ENCODE measurements at places on chromosomes 11 and 22.

DNA sequence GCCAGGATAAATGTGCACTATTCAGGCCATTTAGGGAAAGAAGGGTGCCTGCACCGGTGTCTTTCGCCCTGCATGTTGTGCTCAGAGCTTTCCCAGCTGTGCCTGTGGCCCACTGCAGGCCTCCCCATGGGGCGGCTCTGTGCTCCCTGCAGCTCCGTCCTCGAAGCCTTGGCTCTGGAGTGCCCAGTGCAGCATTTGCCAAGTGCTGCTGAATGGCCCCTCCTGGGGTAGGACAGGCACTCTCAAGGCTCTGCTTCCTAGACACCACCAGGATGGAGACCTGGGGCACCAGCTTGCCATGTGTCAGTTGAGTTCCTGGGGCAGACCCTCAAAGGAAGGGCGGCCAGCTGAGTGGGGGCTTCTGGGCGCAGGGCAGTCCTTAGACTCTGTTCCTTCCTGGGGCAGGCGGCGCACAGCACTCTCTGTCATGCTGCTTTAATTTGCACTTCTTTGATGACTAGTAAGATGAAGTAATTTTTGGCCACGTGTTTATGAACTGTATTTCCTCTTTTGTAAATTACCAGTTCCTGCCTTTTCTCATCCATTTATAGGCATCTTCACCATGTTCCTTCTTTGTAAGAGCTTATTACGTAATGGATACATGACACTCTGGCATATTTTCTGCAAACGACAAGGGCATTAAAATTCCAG lies 32.1 kb upstream of the GNB1L start:
- H3K27ac ChIP-seq, result no peak overlapping the region
- H3K27me3 ChIP-seq, result no peaks in the 10 kb centered on the region
- H3K4me1 ChIP-seq, result peaks cover 5% of the 10 kb centered on the region
- DNase-seq, result no peak
- H3K36me3 ChIP-seq, result peaks cover 6% of the 10 kb centered on the region

GRCh38 chr22:44338177-44338810 lies 25.5 kb upstream of the SHISAL1 start:
- DNase-seq, result peak; percentile 28
- H3K27me3 ChIP-seq, result peaks cover under 1% of the 10 kb centered on the region
- H3K36me3 ChIP-seq, result no peaks in the 10 kb centered on the region
- no peaks in the 10 kb centered on the region for H3K4me1 ChIP-seq

- H3K36me3 ChIP-seq, result peaks cover 14% of the 10 kb centered on the region
- no peaks in the 10 kb centered on the region for H3K27me3 ChIP-seq
- H3K4me1 ChIP-seq, result no peaks in the 10 kb centered on the region
Observed at GRCh38 chr11:6554828-6555706, 48.3 kb downstream of the RRP8 start.

DNA sequence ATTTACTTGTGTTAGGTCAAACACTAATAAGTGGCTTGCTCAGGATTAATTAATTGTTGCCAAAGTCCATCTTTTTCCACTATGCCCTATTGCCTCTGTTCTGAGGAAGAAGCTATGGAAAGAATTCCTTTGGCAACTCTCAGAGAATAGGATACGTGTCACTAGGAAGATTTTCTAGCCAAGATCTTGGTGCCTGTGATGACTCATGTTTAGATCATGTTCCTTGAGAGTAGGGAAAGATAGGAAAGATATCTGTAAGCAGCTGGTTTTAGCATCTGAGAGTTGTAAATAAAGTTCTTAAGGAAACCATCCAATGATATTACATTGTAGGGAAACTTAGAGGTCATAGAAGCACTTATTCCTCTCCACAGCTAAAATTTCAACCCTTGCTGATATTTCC lies 15.7 kb downstream of the SLN start:
- H3K27ac ChIP-seq, result no peak overlapping the region
- no peaks in the 10 kb centered on the region for H3K27me3 ChIP-seq
- no peaks in the 10 kb centered on the region for H3K4me1 ChIP-seq
- H3K4me3 ChIP-seq, result no peak overlapping the region
- H3K36me3 ChIP-seq, result no peaks in the 10 kb centered on the region
- DNase-seq, result no peak

DNA sequence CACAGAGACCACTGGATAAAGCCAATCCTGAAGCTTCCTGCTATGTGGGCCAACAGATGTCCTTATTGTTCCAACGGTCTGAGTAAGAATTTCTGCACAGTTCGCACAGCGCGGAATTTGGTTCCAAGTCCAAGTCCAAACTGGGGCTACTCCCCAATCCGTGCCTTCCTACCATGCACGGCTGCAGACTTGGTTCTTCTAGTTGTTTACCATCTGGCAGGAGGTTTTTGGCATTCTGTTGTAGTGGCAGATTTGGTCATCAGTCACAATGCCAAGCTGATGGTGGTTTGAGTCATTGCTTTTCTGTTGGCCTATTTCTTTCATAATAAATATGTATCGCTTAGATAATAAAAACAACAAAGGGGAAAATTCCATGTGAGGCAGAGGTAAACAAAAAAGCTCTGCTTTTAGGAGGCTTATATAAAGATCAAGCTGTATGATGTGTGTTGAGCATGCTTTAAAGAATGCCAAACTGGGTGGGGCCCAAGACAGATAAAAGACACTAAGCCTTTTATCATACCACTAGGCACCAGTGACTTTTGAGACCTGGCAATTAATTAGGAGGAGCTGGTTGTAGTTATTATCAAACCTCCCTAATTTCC lies 52.5 kb upstream of the SYN3 start:
- no peak overlapping the region for H3K4me3 ChIP-seq
- no peak overlapping the region for H3K27ac ChIP-seq
- H3K36me3 ChIP-seq, result no peaks in the 10 kb centered on the region
- DNase-seq, result no peak
- H3K27me3 ChIP-seq, result peaks cover 15% of the 10 kb centered on the region

DNA sequence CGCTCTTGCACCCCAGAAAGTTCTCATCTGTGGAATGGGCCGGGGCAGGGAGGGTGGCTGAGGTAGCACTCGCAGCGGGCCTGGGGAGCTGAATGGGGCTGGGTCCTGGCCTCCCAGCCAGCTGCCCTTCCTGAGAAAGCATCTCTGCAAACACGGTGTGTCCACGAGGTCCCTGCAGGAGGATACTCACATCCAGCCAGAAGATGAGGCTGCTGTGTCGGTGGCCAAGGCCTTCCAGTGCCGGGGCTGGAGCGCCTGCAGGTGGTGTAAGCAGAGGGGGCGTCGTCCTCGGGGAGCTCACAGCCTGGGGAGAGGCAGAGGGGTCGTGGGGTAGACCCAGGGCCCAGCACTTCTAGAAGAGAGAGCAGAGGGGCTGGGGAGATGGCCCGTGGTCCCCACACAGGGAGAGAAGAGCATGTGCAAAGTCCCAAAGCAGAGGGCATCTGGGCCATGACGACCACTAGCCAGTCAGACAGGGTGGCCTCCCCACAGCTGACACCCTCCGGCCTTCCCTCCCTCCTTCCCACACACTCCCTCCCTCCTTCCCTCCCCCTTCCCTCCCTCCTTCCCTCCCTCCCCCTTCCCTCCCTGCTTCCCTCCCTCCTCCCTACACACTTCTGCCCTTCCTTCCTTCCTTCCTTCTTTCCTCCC lies 97.9 kb downstream of the WNT7B start:
- DNase-seq, result no peak
- H3K4me1 ChIP-seq, result no peaks in the 10 kb centered on the region
- no peak overlapping the region for H3K4me3 ChIP-seq
- H3K27ac ChIP-seq, result no peak overlapping the region

DNA sequence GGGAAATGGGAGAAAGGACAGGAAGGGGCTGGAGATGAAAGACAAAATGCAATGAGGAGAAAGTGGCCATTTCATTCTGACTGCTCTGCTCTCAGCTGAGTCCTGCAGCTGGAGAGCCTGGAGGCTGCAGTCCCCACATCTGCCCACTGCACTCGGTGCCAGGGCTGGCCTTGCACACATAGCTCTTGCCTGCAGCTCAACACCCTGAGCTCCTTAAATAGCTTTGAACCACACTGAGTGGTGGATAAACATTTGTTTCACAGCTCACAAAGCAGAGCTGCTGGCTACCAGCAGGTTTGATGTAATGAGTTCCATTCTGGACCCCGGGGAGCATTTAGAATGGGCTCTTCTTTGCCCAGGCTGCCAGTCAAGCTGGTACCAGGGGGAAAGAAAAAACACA lies 426.1 kb upstream of the CADM1 start:
- H3K27me3 ChIP-seq, result no peaks in the 10 kb centered on the region
- H3K36me3 ChIP-seq, result no peaks in the 10 kb centered on the region
- no peaks in the 10 kb centered on the region for H3K4me1 ChIP-seq
- H3K4me3 ChIP-seq, result no peak overlapping the region
- no peak overlapping the region for H3K27ac ChIP-seq
- no peak for DNase-seq

DNA sequence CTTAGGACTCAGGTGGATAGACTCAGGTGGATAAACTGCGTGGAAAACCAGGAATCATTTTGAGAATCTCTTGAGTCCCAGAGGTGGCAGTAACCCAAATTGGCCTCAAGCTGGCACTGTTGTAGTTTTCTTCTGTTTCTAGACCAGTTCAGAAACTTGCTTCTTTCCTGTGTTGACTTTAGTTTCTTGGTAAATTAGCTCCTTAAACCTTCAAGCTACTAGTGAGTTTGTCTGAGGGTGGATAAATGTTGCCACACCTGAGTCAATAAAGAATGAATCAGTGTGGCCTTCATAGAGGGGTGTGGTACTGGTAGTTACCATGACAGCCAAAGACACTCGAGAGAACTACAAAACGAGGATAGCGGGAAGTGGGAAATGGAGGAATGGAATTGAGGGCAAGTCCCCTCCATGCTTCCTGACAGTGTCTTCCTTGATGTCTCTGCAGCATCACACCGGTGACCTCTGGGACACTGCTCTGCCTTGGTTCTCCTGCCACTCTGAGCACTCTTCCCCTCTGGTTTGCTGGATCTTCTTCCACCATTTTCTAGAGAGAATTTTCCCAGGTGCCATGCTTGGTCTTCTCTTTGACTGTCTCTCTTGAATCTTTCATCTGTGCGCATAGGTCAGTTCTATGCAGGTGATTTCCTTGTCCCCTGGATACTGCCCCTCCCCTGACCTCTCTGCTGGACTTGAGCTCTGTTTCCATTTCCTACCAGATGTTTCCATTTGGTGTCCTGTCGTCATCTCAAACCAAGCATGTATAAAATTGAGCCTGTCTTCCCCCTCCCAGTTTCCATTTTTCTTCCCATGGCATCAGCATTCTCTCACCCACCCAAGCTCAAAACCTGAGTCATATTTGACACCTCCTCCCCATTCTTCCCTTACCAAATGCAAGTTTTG lies 7.2 kb downstream of the POLD4 start:
- peaks cover 55% of the 10 kb centered on the region for H3K4me1 ChIP-seq
- H3K36me3 ChIP-seq, result peaks cover 18% of the 10 kb centered on the region
- peak overlapping the region; percentile 21 for H3K4me3 ChIP-seq
- H3K27me3 ChIP-seq, result no peaks in the 10 kb centered on the region

- no peaks in the 10 kb centered on the region for H3K36me3 ChIP-seq
- no peak overlapping the region for H3K27ac ChIP-seq
- no peaks in the 10 kb centered on the region for H3K27me3 ChIP-seq
- no peak for DNase-seq
Observed at GRCh38 chr11:77287136-77287535, 14.3 kb downstream of the GDPD4 start.

DNA sequence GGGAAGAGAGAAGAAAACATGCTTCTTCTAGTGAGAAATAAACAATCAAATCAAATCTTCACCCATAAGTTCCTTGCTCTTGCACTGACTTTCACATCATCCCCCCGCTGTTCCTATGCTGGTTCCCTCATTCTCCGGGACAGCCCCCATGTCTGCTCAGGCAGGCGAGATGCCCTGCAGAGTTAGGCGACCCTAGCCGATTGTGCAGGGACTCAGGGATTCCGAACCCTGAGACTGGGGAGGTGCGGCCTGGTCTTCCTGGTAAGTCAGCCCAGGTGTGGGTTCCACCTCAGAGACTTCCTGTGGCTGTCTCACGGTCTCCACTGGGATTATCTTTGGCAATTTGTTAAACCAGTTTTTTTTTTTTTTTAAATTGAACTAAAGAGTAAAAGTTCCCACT lies 6.6 kb downstream of the TTC38 start:
- H3K27me3 ChIP-seq, result no peaks in the 10 kb centered on the region
- H3K27ac ChIP-seq, result no peak overlapping the region
- H3K36me3 ChIP-seq, result peaks cover 21% of the 10 kb centered on the region

DNA sequence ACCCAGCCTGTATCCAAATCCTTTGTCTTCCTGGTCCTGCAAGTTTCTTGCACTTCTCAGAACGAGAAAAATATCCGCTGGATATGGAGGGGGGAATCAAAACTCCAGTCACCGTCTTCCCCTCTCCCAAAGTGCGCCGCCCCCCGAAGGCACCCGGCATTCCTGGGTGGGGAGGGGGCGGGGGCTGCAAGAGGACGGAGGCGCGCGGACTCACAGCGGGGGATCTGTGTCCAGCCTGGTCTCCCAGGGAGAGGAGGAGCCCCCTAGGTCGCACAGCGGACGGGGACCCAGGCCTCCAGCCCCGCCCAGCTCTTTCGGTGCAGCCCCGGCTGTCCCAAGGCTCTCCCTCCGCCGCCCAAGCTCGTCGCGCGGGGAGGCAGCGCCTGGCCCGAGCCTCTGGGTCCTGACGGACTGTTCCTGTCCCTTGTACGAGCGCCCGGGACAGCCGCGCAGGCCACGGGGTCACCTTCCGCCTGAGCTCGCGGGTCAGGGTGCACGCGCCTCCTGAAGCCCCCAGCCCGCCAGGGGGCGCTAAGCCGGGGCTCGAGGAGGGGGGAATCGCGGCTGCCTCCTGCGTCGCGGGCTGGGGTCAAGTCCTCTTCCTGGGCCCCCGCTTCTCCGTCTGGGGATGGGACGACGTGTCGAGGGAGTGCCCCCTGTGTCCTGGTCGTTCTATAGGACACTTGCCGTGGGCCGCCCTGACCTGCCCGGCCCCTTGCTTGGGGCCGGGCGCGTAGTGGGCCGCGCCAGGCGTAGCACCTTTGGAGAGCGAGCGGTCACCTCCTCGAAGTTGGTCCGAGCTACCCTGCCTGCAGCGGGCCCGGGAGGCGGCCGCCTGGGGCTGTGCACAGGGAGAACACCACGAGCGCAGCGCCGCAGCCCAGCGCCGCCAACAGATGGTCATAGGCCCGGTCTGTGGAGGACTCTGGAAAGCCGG lies 2.4 kb upstream of the WNT11 start:
- peaks cover 73% of the 10 kb centered on the region for H3K27me3 ChIP-seq
- peaks cover 33% of the 10 kb centered on the region for H3K36me3 ChIP-seq
- peak overlapping the region; percentile 69 for H3K4me3 ChIP-seq
- no peak overlapping the region for H3K27ac ChIP-seq

DNA sequence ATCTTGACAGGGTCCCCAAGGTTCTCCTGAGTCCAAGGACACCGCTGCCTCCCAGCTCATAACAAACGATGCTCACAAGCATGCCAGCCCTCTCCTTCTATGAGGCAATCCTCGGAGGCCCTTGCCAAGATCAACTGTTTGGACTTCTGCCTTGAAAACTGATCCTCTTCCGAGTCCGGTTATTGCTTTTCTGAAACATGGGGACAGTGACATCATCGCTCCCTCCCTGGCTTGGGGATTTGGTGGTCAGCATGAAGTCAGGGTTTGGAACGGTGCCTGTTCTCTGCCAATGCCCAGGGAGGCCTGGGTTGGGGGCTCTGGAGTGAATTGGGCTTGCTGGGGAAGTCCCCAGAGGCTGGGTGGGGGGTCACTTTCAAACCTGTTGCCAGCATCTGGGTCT lies 149.3 kb downstream of the FBXO7 start:
- H3K27ac ChIP-seq, result no peak overlapping the region
- H3K4me1 ChIP-seq, result no peaks in the 10 kb centered on the region
- H3K4me3 ChIP-seq, result no peak overlapping the region
- H3K36me3 ChIP-seq, result no peaks in the 10 kb centered on the region
- DNase-seq, result no peak

- no peak overlapping the region for H3K4me3 ChIP-seq
- H3K27ac ChIP-seq, result no peak overlapping the region
- peaks cover 21% of the 10 kb centered on the region for H3K27me3 ChIP-seq
- no peak for DNase-seq
Observed at GRCh38 chr22:22226448-22227187, 18.0 kb upstream of the VPREB1 start.
